ENCODE measurements at places on chromosomes 16 and 17.

- peak; percentile 93 for DNase-seq
These were observed 26.2 kb upstream of the PMFBP1 start for GRCh38 chr16:72198021-72198711.

GRCh38 chr17:2081564-2081963 lies 26.7 kb downstream of the HIC1 start:
- no peak for DNase-seq

DNA sequence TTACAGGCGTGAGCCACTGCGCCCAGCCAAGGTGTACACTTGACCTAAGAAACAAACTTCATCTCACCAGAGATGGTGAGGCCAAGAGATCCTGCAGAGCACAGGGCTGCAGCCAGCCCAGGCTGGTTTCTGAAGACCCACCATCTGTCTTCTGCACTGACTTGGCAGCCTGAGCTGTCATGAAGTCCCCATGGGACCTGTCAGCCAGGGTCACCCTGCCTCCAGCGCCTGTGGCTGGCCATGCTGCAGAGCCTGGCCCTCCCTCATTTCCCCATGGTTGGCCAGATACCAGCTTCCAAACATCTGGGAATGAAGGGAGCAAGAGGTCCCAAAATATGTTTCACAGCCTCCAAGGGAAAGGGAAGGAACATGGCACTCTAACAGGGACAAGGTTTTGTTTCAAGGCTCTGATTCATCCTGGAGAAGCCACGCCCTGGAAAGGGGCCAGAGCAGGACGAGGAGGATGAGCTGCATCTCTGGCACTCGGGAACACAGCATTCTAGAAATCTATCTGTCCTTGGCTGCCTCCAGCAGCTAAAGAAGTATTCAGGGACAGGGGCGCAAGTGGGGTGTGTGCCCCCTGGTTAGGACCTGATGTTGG lies 45.3 kb downstream of the DDX19A start:
- DNase-seq, result peak; percentile 42

GRCh38 chr17:61616783-61617182 lies 25.8 kb upstream of the NACA2 start:
- no peak for DNase-seq

DNA sequence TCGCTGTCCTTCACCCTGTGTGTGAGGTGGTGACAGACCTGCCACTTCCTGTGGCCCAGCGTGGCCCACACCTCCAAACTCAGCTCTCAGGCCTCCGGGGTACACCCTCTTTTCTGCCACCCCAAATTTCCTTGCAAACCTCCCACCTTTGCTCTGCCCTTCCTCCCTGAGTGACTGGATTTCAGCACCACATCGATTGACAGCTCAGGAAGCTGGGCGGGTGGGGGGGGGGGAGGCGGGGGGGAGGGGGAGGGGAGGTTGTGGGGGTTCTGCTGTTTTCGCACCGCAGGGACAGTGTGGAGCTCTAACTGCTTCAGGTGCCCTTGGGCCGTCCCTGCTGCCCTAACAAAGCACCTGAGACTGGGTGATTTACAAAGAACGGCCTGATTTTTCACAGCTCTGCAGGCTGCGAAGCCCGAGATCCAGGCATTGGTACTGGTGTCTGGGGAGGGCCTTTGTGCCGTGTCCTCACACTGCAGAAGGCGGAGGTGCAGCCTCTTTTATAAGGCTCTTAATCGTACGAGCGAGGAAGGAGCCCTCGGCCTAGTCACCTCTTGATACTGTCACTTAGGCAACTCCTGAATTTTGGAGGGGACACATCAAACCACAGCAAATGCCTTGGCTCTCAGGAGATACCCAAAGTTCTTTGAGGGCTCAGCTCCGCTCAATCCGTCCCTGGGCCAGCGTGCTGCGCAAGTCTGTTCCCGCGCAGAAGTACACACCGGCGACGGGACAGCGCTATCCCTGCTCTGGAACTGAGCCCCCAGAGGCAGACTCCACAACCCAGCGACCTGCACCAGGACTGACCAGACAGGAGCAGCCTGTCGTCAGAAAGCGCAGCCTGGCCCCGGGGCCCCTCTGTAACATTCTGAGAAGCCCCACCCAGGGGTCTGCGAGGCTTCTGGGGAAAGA lies 3.6 kb downstream of the NDUFAF8 start:
- DNase-seq, result no peak

- no peak for DNase-seq
These were observed 274.5 kb downstream of the MRTFB start for GRCh38 chr16:14345512-14346115.

- DNase-seq, result peak; percentile 89
These were observed 121.0 kb upstream of the ADAMTS18 start for GRCh38 chr16:77555791-77556190.

DNA sequence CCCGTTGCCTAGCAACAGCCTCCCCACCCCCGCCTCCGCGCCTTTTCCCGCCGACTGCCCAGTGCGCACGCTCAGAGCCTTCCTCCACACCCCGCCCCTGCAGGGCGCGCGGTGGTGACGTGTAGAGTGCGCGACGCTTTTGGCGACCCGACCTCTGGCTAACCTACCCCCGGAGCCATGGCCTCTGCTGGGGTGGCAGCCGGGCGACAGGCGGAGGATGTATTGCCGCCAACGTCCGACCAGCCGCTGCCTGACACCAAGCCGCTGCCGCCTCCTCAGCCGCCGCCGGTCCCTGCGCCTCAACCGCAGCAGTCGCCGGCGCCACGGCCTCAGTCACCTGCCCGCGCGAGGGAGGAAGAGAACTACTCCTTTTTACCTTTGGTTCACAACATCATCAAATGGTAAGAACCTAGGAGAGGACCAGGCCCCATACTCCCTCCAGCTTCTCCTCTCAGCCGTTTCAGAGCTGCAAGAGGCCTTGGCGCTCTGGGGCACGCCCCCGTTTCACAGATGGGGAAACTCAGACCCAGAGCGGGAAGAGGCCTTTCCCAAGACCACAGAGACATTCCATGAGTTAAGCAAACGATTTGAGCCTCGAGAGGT lies at the start of gene MED9:
Gene MED9, plus strand, starts transcription at position 136 of the 603 bp plus-strand sequence. Its CDS starts 42 bp downstream, at position 178.
- DNase-seq, result peak; percentile 98

DNA sequence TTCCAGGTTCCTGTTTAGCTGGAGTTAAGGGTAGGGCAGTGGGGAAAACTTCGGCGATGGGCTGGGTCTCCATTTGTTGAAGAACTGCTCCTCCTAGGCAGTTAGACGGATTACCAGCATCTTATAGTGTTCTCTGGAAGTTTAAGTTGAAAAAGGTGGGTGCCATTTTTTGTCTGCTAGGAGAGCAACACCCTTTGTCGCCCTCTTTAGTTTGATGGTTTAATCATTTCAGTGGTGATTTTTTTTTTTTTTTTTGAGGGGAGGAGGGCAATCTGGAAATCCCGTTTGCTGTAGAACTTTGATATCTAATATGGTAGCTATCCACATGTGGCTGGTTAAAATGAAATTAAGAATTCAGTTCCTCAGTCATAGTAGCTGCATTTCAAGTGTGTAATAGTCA lies 4.1 kb downstream of the UBFD1 start:
- DNase-seq, result no peak

DNA sequence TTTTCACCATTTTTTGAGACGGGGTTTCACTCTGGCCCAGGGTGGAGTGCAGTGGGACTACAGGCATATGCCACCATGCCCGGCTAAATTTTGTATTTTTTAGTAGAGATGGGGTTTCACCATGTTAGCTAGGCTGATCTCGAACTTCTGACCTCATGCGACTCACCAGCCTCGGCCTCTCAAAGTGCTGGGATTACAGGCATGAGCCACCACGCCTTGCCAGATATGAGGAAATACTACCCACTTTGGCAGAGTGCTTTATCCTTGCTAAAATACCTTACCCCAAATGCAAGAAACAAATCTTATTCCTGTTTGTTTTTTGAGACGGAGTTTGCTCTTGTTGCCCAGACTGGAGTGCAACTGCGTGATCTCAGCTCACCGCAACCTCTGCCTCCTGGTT lies 62.9 kb upstream of the MGAT5B start:
- DNase-seq, result no peak

- no peak for DNase-seq
These were observed 121.1 kb downstream of the IRX5 start for GRCh38 chr16:55051571-55052347.

GRCh38 chr16:47129755-47130435 lies 13.8 kb downstream of the NETO2 start:
- DNase-seq, result no peak

GRCh38 chr16:76931186-76931585 lies 259.8 kb upstream of the MON1B start:
- no peak for DNase-seq

GRCh38 chr17:11182430-11182829 lies 58.6 kb upstream of the SHISA6 start:
- DNase-seq, result peak; percentile 47

GRCh38 chr17:68457168-68457538 lies at the start of gene WIPI1:
WIPI1 (minus strand) TSS chr17:68457496; CDS start chr17:68457421, 75 bp downstream.
- DNase-seq, result peak; percentile 82

GRCh38 chr16:77234611-77235010 lies 35.4 kb downstream of the SYCE1L start:
- DNase-seq, result no peak

DNA sequence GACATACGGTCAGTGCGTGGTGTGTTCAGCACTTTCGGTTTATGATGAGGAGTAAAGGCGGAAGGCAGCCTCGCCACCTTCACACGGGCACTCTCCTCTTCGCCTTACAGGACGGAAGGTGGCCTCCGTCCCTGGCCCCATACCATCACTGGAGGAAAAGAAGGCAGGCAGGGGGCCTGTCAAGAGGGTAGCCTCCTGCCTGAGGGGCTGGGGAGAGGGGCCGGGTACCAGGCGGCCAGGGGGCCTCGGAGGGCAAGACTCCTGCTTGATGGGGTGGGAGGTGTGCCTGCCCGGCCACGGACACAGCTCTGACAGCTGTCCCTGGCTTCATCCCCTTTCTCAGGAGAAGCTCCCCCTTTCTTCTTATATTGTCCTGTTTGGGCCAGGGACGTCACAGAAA lies 15.6 kb upstream of the SLC38A8 start:
- DNase-seq, result no peak

DNA sequence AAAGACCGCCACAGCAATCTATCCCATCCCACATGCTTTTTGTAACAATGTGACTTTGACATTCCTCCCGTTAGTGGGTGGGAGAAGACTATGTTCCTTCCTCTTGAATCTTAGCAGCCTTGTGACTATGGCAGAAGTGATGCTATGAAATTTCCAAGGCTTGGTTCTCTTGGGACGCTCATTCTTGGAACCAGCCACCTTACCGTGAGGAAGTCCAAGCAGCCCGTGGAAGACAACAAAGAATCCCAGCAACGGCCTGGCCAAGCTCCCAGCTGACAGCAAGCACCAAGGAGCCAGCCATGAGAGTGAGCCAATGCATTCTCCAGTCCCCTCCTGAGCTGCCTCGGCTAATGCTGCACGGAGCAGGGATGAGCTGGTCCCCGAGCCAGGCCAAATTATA lies 62.3 kb downstream of the VPS53 start:
- no peak for DNase-seq

DNA sequence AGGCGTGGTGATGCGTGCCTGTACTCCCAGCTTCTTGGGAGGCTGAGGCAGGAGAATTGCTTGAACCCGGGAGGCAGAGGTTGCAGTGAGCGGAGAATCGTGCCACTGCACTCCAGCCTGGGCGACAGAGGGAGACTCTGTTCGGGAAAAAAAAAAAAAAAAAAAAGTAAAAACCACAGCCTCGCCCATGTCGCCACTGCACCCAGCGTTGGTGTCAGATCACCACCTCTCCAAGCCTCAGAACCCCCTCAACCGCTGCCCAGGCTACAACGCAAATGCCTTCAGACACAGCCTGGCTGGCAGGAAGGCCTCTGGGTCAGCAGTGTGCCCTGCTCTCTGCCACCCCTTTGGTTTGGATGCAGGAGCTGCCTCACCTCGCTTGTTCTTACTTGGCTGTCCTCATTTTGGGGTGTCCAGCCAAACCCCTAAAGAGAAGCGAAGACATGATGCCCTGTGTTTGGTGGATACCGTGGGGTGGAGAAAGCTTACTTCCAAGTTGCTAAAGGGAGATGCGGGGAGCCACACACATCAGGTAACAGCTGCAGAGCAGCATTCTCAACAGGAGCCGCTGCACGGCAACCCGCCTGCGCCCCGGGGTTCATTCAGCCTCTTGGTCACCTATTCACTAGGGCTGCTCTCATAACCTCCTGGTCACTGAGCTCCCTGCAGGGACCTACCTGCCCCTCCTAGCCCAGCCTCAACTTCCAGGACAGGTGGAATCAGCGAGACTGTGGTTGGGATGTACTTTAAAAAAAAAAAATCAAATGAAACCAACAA lies 13.0 kb upstream of the CYTH1 start:
- DNase-seq, result no peak

GRCh38 chr17:83180264-83180995 lies 101.0 kb downstream of the METRNL start:
- DNase-seq, result no peak

- peak; percentile 49 for DNase-seq
These were observed 4.0 kb downstream of the CBFA2T3 start for GRCh38 chr16:88973007-88973410.

DNA sequence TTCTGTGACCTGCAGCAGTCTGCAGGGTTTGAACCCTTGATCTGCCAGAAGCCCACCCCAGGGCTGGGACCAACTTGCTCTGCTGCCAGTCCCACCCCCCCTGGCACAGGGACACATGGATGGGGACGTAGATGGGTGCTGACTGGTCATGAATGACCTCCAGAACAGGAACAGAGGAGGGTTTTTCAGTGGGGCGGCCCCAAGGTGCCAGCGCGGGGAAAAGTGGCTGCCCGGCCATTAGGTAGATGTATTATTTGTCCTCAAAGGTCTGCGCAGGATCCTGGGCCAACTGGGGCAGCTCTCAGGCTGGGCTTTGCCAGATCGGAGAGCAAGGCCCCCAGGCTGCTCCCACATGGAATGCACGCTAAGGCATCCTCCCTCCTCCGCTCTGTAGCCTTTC lies 265.2 kb upstream of the TNRC6C start:
- DNase-seq, result no peak

- DNase-seq, result no peak
These were observed 4.5 kb upstream of the MNT start for GRCh38 chr17:2405247-2405926.

GRCh38 chr16:28569968-28570752 lies 16.4 kb downstream of the SGF29 start:
- no peak for DNase-seq

- DNase-seq, result no peak
These were observed 24.4 kb downstream of the SCNN1G start for GRCh38 chr16:23206986-23207385.

- DNase-seq, result no peak
These were observed 2.2 kb upstream of the PELP1 start for GRCh38 chr17:4706121-4706520.

GRCh38 chr17:6591599-6592158 lies 35.3 kb upstream of the PITPNM3 start:
- DNase-seq, result no peak

GRCh38 chr16:84398701-84399100 lies 30.4 kb downstream of the ATP2C2 start:
- DNase-seq, result no peak

GRCh38 chr17:60188759-60189158 lies 39.0 kb downstream of the CA4 start:
- no peak for DNase-seq

- DNase-seq, result no peak
These were observed 39.2 kb downstream of the TMEM11 start for GRCh38 chr17:21174713-21175112.

Data from eye (tissue), 1 donor.